Caco-2 (cell line): ENCODE measurements at places on chromosomes 13 and 19.
A peak's percentile ranks its signal among the peaks of the same experiment; 100 is the strongest.

GRCh38 chr13:44523146-44524015 lies 52.7 kb downstream of the TSC22D1 start:
- H3K36me3 ChIP-seq = no peaks in the 10 kb centered on the region
- DNase-seq = no peak
- no peak overlapping the region for H3K4me3 ChIP-seq

- peak overlapping the region; percentile 92 for H3K27ac ChIP-seq
- H3K27me3 ChIP-seq = no peaks in the 10 kb centered on the region
- no peak for DNase-seq
These were observed 763 bp downstream of the ZNF180 start for GRCh38 chr19:44499559-44499958.

GRCh38 chr13:39599842-39600241 lies 3.2 kb downstream of the LHFPL6 start:
- 0 out of 2 replicates have a peak, but pooled peaks cover 2% of the 10 kb centered on the region for H3K27me3 ChIP-seq
- 0 out of 2 replicates have a peak, but pooled peaks cover 4% of the 10 kb centered on the region for H3K4me1 ChIP-seq
- DNase-seq = no peak
- H3K4me3 ChIP-seq = no peak overlapping the region
- H3K36me3 ChIP-seq = no peaks in the 10 kb centered on the region
- no peak overlapping the region for H3K27ac ChIP-seq

- H3K27me3 ChIP-seq = no peaks in the 10 kb centered on the region
- no peaks in the 10 kb centered on the region for H3K36me3 ChIP-seq
- no peak overlapping the region for H3K27ac ChIP-seq
- DNase-seq = no peak
- H3K4me1 ChIP-seq = no peaks in the 10 kb centered on the region
These were observed 348.1 kb downstream of the FOXO1 start for GRCh38 chr13:40318366-40318765.

DNA sequence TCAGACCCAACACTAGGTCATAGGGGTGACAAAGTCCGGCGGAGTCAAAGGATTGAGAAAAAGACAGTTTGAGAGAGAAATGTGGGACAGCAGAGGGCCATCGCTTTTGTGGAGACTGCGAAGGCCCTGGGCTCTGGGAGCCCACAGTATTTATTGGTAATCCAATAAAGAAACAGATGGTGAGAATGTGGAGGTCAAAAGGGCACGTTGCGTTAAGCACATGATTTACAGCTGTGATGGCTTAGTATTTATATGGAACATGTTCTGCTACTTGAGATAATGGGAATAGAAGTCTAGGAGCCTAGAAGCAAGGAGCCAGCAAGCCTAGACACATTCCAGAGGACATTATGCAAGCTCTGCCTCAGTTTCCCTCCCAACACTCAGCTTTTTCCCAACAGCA lies 2521.1 kb downstream of the PCDH9 start:
- H3K27me3 ChIP-seq = no peaks in the 10 kb centered on the region; the same call in 1 of the 2 replicates

DNA sequence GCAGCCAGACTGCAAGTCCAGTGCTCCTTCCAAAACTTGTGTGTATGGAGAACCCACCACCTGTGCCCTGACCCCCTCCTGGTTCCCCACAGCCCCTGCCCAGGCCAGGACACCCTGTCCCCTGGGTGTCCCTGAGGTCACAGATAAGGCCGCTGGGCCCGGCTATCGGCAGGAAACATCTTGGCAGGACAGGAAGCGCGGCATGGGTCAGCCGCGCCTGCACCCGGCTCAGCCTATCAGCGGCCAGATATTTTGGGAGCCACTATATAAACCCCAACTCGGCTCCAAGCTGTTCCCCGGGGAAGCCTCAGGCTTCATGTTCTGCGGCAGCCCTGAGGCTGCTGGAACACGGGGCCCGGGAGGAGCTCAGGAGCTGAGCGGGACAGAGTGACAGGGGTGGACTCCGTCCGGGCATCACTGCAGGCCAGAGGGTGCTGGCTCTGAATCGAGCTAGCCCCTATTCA lies 60.8 kb downstream of the AP1M1 start:
- H3K4me1 ChIP-seq = peaks cover 21% of the 10 kb centered on the region
- no peak for DNase-seq
- H3K27ac ChIP-seq = no peak overlapping the region
- no peaks in the 10 kb centered on the region for H3K27me3 ChIP-seq
- no peaks in the 10 kb centered on the region for H3K36me3 ChIP-seq

- DNase-seq = no peak
- no peaks in the 10 kb centered on the region for H3K4me1 ChIP-seq
- H3K27me3 ChIP-seq = no peaks in the 10 kb centered on the region
- no peak overlapping the region for H3K27ac ChIP-seq
- no peak overlapping the region for H3K4me3 ChIP-seq
- H3K36me3 ChIP-seq = no peaks in the 10 kb centered on the region
These were observed 1.9 kb upstream of the CACNG8 start for GRCh38 chr19:53960886-53961285.

DNA sequence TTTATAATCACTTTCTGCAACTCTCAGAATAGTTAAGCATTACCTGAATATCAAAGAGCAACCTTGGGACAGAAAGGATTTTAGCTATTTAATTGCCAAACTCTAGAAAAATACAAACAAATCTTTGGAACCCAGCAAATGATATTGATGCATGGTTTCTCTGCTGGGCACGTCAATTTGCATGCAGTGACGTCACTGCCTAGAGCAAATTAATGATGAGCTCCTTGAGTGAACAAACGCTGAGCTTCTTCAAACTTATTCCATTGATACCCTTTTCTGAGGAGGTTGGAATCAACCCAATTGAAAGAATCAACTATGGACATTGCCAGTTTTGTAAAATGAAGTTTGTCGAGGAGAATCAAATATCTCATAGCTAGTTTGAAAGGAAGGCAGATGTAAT lies 259.9 kb upstream of the SOX21 start:
- no peaks in the 10 kb centered on the region; the same call in none of the 2 replicates for H3K27me3 ChIP-seq
- no peak overlapping the region for H3K4me3 ChIP-seq
- H3K36me3 ChIP-seq = no peaks in the 10 kb centered on the region
- H3K4me1 ChIP-seq = no peaks in the 10 kb centered on the region
- no peak overlapping the region for H3K27ac ChIP-seq

GRCh38 chr13:36251526-36251925 lies 37.2 kb upstream of the SOHLH2 start:
- no peaks in the 10 kb centered on the region for H3K36me3 ChIP-seq
- H3K4me3 ChIP-seq = no peak overlapping the region
- no peaks in the 10 kb centered on the region for H3K4me1 ChIP-seq
- no peaks in the 10 kb centered on the region for H3K27me3 ChIP-seq

DNA sequence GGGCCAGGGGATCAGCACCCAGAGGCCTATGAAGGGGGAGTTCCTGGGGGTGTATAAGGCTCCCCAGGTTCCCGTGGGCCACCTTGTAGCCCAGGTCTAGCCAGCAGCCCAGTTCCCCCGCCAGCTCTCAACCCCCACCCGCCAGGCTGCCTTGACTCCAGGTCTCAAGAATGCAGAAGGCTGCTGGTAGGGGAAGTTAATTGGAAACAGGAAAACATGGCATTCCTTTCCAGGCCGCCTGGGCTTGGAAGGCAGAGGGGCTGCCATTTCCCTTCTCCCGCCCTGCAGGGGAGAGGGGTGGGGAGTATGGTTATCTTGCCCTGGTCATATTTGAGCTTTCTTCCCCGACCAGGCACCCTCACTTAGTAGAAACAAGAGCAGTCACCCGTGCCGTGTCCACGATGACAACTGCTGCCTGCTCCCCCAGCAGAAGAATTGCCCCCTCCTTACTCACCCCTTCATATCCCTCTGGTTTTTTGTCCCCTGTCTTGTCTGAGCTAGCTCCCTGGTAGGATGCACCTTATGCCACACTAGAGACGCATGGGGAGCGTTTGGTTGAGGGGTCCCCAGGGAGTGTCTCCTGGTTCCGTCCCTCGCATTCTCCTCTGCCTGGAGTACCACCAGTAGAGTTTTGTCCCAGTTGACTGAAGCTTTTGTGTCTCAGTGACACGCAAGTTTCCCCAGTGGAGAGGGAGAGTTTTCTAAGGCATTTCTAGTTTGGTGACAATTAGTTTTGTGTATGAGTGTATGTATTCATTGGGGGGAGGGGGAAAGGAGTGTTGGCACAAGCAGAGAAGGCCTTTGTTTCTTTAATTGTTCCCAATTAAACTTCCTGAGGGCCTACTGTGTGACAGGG lies 4.5 kb downstream of the BICRA start:
- no peak overlapping the region for H3K4me3 ChIP-seq
- H3K36me3 ChIP-seq = peaks cover 1% of the 10 kb centered on the region; the same call in 1 of the 2 replicates
- DNase-seq = no peak
- H3K27me3 ChIP-seq = no peaks in the 10 kb centered on the region
- peaks cover 40% of the 10 kb centered on the region for H3K4me1 ChIP-seq
- peak overlapping the region; percentile 20 for H3K27ac ChIP-seq

DNA sequence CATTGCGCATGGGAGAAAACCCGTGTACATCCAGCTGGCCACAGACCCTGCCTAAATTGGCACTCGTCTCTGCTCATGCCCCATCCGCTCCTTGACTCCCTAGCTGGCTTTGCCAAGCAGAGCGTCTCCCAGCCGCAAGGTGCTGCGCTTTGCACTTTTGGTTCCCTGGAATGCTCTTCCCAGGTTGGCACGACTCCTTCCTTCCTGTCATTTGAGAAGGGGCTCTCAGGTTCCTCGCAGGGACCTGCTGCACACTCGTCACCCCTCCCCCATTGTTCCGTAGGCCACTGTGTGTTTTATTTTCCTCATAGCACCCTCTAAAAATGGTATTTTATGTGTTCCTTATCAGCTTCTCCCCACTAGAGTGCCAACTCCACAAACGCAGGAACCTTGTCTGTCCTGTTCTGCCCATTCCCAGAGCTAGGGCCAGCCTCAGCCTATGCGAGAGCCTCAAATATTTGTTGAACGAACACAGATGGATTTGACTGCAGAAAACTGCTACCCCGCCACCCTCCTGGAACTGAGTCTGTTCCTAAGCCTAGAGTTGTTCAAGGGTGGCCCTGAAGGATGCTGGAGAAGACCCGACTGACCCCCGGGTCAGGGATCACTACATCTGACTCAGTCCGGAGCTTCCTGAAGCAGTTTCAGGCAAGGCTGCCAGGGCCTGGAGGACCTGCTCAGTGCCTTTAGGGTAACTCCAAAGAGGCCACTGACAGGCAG lies 8.4 kb upstream of the CEBPA start:
- H3K4me3 ChIP-seq = no peak overlapping the region
- H3K27ac ChIP-seq = peak overlapping the region; percentile 22
- no peak for DNase-seq
- peaks cover 18% of the 10 kb centered on the region for H3K4me1 ChIP-seq

DNA sequence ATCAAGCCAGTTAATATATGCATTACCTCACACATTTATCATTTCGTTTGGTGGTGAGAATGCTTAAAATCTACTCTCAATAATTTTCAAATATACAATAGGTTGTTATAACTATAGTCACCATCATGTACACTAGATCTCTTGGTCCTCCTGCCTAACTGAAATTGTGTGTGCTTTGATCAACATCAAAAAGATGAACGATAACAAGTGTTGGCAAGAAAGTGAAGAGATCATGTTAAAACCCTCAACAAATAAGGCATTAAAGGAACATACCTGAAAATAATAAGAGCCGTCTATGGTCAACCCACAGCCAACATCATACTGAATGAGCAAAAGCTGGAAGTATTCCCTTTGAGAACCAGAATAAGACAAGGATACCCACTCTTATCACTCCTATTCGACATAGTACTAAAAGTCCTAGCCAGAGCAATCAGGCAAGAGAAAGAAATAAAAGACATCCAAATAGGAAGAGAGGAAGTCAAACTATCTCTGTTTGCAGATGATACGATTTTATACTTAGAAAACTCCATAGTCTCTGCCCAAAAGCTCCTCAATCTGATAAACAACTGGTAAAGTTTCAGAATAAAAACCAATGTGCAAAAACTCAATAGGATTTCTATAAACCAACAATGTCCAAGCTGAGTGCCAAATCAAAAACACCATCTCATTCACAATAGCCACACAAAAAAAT lies 27.9 kb upstream of the OR10H1 start:
- no peak overlapping the region for H3K4me3 ChIP-seq
- H3K4me1 ChIP-seq = peaks cover 2% of the 10 kb centered on the region; the same call in 1 of the 2 replicates
- no peaks in the 10 kb centered on the region for H3K27me3 ChIP-seq
- H3K27ac ChIP-seq = no peak overlapping the region
- H3K36me3 ChIP-seq = no peaks in the 10 kb centered on the region

GRCh38 chr13:78875792-78876580 lies 217.0 kb upstream of the OBI1 start:
- DNase-seq = peak; percentile 18

- no peak for DNase-seq
- H3K4me1 ChIP-seq = no peaks in the 10 kb centered on the region
- H3K27me3 ChIP-seq = no peaks in the 10 kb centered on the region
- H3K4me3 ChIP-seq = no peak overlapping the region
- no peak overlapping the region for H3K27ac ChIP-seq
- H3K36me3 ChIP-seq = no peaks in the 10 kb centered on the region; the same call in 1 of the 2 replicates
These were observed 13.3 kb downstream of the TMEM150B start for GRCh38 chr19:55311797-55312196.

DNA sequence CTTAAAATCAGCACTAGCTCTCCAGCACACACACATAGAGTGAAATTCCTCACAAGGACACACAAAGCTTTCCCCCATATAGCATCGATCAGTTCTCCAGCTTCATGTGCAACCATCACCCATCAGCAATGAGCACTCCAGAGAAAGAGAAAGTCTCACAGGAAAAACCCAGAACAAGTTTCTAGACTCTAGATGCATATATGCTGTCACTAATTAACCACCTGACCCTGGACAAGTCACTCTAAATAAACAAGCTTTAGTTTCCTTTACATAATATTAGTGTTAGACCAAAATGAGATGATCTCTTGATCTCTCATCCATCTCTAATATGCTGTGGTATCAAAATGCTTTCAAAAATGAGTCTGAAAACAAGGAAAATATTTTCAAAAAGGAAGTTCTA lies 81.2 kb downstream of the TBC1D4 start:
- no peaks in the 10 kb centered on the region for H3K36me3 ChIP-seq
- peak overlapping the region; percentile 4 for H3K27ac ChIP-seq
- H3K27me3 ChIP-seq = no peaks in the 10 kb centered on the region
- peaks cover 65% of the 10 kb centered on the region for H3K4me1 ChIP-seq
- no peak overlapping the region for H3K4me3 ChIP-seq
- no peak for DNase-seq

GRCh38 chr13:34469196-34469986 lies 472.7 kb upstream of the NBEA start:
- H3K27ac ChIP-seq = no peak overlapping the region
- no peaks in the 10 kb centered on the region for H3K27me3 ChIP-seq
- no peak for DNase-seq
- H3K4me3 ChIP-seq = no peak overlapping the region
- no peaks in the 10 kb centered on the region for H3K36me3 ChIP-seq
- no peaks in the 10 kb centered on the region for H3K4me1 ChIP-seq

DNA sequence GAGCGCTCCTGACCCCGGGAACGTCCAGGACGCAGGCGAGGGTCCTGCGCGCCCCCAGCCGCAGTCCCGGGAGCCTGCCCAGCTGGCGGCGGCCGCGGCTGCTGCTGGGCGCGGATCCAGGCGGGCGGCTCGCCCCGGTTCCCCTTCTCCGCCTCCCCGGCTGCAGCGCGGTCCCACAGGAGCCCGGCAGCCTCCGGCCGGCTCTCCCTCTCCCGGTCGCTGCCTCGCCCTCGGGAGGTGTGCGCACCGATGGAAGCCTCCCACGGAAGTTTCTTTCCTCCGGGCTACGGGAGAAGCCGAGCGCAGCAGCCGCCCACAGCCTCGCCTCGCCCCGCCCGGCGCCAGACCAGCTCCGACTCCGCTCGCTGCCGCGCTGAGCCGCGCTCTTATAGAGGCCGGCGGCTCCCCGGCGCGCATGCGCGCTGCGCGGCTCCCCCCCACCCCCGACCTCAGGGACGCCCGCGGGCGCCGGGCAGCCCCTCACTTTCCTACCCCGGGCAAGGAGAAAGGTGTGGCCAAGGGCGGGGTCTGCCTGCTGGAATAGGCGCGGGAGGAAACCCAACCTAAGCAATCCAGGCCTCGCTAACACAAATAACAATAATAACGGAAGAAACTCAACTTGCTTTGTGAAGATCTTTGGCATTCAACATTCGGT lies at the start of gene SHISA2:
SHISA2 (minus strand) TSS at position 360 of the 655 bp plus-strand sequence. CDS start 1,041 bp downstream, outside the sequence.
- H3K36me3 ChIP-seq = no peaks in the 10 kb centered on the region
- peaks cover 1% of the 10 kb centered on the region; the same call in 1 of the 2 replicates for H3K27me3 ChIP-seq
- no peak within 1 kb of the TSS for H3K27ac ChIP-seq
- H3K4me3 ChIP-seq = no peak within 1 kb of the TSS
- DNase-seq = no peak
- H3K4me1 ChIP-seq = no peaks in the 10 kb centered on the region
